ENCODE measurements at places on chromosomes 12 and 14.

DNA sequence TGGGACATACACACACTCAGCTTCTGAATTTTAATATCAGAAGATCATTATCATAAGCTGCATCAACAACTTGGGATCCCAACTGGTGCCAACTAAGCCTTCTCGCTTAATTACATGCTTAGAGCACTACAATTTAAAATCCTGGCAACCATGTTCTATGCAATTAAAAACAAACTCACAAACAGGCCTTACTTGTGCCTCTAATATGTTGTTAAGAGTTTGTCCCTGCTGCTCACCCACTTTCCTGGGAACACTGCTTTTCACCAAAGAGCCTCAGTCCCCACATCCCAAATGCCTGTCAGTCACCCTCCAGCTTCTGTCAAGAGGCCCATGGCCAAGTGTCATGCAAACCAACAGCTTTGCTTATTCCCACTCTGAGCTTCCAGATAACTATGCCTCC, 69.7 kb downstream of the TTC9 start:
- DNase-seq = no peak

DNA sequence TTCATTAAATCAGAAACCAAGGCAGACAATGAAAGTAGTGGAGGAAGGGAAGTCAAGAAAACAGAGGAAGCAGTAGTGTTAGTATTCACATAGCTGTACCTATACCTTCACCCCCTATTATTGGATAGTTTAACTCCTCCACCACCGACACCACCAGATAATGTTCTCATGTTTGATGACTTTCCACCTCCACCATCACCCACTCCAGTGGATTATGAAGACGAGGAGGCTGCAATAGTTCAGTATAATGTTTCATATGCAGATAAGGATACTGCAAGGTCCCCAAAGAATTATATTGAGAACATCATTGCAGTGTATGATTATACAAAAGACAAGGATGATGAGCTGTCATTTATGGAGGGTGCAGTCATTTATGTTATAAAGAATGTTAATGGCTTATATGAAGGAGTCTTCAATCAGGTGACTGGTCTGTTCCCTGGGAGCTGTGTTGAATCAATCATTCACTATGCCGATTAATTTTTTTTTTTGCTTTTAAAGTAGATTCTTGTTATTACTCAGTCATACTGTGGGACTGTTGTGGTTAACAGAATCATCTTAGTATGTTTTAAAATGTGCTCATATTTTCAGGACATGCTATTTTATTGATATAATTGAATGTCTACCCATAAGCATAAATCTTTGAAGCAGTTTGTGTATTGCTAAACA, 32.2 kb upstream of the KTN1 start:
- DNase-seq = no peak

GRCh38 chr14:76113691-76114090, 38.0 kb upstream of the GPATCH2L start:
- DNase-seq = no peak

GRCh38 chr14:70714055-70714550, 72.4 kb downstream of the TTC9 start:
- peak; percentile 13 for DNase-seq

- DNase-seq = no peak
These were observed 88.8 kb downstream of the RPS6KA5 start for GRCh38 chr14:90971687-90972086.

DNA sequence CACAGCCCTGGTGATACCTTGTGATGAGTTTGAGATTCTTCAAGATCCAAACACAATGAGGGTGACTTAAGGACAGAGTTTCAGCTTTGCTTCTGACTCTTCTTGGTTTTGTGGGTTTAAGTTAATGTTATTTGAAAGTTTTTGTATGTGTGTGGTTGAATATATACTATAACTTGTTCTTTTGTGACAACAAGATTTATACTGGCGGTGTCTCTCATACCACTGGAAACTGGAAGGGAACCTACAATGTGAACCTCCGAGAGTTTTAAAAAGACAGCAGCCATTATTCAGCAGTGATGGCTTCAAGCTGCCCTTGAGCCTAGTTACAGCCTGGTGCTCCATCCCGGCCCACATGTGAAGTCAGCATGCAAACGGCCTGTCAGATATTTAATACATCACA, 87.9 kb upstream of the IGF1 start:
- DNase-seq = no peak

GRCh38 chr12:52452101-52452500, at the start of gene KRT6B:
KRT6B (minus strand) TSS chr12:52452146; CDS start chr12:52452078, 68 bp downstream.
- no peak for DNase-seq

GRCh38 chr12:11677752-11678151, 28.3 kb downstream of the ETV6 start:
- no peak for DNase-seq

GRCh38 chr14:53874704-53875103, 81.9 kb downstream of the BMP4 start:
- no peak for DNase-seq

GRCh38 chr12:50986966-50987737, 34.8 kb downstream of the HIGD1C start:
- no peak for DNase-seq

GRCh38 chr12:52903285-52903854, 1.5 kb downstream of the KRT8 start:
- peak; percentile 46 for DNase-seq

DNA sequence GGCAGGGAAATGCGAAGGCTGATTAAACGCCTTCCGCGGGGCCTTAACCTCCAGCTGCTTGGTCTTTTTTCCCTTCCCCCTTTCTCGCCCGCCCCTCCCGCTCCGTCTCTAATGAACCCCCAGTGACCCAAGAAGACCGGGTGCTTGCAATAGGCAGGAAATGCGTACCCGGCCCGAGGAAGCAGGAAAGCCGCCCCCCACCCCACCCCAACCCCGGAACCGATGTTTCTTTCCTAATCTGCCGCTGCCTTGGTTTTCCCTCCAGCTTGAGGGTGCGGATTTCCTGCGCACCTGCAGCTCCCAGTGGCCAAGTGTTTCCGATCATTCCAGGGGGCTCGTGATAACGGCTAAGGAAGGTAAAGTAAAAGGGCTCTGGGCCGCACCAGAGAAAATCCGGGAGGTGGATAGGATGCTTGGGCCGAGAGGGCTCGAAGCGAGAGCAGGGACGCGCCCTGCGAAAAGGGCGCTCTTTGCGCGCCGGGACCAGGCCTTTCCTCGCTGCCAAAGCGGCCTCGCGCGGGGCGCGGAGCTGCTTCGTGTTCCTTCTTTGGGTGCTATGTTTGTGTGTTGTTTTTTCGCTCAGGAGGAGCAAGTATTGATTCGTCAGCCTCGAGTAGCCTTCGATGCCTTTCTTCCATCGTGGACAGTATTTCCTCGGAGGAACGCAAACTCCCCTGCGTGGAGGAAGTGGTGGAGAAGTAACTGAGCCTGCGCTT, 983 bp downstream of the MYF6 start:
- DNase-seq = no peak

DNA sequence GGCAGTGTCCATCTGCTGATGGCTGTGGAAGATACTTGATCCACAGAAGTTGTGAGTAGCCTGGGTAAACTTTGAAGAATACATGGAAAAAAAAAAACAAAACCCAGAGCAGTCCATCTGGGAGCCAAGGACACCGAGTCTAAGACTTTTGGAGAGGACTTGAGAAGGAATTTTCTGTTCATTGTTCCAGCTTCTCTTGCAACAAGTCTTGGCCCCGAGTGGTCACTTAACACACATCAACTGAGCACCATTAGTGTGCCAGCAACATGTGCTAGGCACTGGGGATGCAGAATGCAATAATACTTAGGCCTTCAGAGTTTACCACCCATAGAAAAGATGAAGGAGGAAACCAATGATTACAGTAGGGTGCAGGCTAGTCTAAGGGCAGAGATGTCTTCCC, 266.7 kb downstream of the EMP1 start:
- DNase-seq = no peak

GRCh38 chr12:112908548-112908947, 1.8 kb downstream of the OAS1 start:
- no peak for DNase-seq

- no peak for DNase-seq
These were observed 834 bp downstream of the COCH start for GRCh38 chr14:30874999-30875787.

- DNase-seq = no peak
These were observed 9.7 kb downstream of the MMAB start for GRCh38 chr12:109563291-109564284.

- DNase-seq = peak; percentile 46
These were observed 5.7 kb downstream of the RAB35 start for GRCh38 chr12:120110550-120111501.

- DNase-seq = no peak
These were observed 41.2 kb downstream of the NKX2-1 start for GRCh38 chr14:36478782-36479181.

GRCh38 chr14:32397861-32398640, 69.0 kb downstream of the AKAP6 start:
- DNase-seq = no peak

DNA sequence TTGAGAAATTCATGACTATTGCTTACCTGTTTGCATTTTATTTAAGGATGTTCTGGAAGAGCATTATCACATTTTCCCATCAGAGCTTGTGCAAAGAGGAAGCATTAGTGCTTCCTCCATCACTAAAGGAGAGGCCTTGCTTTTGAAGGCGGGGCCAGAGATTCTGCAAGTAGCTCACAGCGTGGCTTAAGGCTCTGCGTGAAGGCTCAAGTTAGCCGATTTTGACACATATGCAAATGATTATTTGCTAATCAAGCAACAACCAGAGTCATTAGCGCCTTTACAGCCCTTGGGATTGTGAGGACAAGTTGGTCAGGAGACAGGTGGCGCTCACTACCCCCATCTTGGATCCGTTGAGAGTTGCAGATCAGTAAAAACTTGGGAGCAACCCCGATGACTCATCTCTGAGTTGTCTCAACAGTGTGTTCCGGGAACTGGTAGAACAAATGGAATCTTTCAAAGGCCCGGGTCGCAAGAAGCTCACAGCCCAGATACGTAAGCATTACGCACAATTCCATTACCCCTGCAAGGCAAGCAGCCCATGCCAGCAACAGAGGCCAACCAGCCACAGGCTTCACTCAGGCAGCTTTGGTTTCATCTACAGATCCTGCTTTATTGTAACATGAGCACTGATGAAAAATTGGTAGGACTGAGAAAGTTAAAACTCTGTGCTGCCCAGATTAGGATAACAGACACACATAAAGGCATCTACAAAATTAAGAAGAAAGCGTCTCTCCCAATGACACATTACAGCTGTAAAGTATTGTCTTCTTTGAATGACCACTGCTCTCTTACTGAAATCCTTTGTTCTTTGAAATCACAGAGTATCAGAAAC, 34.9 kb upstream of the SPTSSA start:
- no peak for DNase-seq

- DNase-seq = no peak
These were observed 484 bp downstream of the ALKBH1 start for GRCh38 chr14:77707355-77707723.

DNA sequence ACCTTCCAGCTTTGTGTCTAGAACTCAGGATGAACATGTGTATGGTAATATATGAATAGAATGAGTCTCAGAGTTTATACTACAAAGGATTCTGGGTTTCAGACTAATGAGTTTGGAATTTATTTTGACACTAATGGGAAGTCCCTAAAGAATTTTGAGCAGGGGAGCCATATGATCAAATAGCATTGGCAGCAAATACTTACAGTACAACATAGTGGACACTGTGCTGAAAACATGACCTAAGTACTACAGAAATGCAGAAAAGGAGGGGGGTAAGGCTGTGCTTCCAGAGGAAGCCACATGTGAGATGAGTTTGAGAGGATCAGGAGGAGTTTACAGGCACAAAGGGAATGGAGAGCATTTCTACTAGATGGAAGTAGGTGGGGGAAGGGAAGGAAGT, 225.8 kb downstream of the C12orf42 start:
- DNase-seq = no peak

GRCh38 chr14:54686219-54686870, 119.4 kb downstream of the SAMD4A start:
- no peak for DNase-seq

GRCh38 chr14:29846339-29847055, 81.2 kb downstream of the PRKD1 start:
- no peak for DNase-seq

- no peak for DNase-seq
These were observed 37.0 kb downstream of the YAF2 start for GRCh38 chr12:42201063-42201462.

GRCh38 chr12:106580671-106581508, 1.9 kb upstream of the RFX4 start:
- DNase-seq = no peak

DNA sequence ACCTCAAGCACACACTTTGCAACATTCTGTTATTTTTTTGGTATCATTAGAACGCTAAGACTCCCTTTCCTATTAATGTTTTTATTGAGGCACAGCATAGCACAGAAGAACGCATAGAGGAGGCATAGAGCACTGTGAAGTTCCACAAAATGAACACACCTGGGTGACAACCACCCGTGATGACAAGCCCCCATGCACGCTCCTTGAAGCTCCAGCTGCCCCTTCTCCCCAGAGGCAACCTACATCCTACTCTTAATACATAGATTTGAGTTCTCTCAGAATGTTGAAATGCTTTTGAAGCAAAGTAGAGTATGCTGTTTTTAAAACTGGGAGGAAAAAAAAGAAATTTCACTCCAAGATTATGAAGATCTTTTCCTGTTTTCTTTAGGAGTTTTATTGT, 55.5 kb downstream of the DYRK2 start:
- no peak for DNase-seq

DNA sequence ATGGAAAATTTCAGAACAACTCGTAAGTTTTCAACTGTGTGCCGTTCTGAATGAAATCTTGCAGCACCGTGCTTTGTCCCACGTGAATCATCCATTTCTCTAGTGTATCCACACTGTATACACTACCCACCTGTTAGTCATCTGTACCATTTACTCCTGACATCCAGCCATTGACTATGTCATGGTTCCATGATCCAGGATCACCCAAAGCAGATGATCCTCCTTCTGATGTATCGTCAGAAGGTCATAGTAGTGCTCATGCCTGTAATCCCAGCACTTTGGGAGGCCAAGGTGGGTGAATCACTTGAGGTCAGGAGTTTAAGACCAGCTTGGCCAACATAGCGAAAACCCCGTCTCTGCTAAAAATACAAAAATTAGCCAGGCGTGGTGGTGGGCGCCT, 122.9 kb downstream of the PPHLN1 start:
- DNase-seq = no peak

- no peak for DNase-seq
These were observed 594.3 kb downstream of the LRFN5 start for GRCh38 chr14:42200957-42201356.

- no peak for DNase-seq
These were observed 308.2 kb upstream of the DCN start for GRCh38 chr12:91490667-91491311.
